ENCODE measurements at places on chromosomes 12 and 14.

- DNase-seq: no peak
These were observed 113.8 kb downstream of the OTOGL start for GRCh38 chr12:80212938-80213645.

- DNase-seq: peak; percentile 56
These were observed 11.5 kb downstream of the ALG10 start for GRCh38 chr12:34033628-34034296.

GRCh38 chr14:20632831-20633691, 8.4 kb downstream of the OR6S1 start:
- peak; percentile 87 for DNase-seq

DNA sequence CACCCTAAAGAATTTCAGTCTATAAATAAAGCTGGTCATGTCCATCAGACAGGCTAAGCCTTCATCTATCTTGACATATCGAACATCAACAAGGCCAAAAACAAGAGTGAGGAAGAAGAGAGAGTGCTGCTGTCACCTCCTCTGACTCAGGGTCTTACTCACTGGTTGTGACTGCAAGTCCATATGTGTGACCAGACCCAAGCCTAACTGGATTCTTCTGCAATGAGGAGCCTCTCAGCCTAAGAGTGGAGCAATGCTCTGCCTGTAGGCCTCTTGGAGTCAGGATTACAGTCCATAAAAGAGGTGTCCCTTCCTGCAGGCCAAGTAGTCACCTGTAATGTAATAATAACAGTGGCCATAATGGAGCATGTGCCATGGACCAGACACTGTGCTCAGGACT, 121.2 kb upstream of the SLC35F4 start:
- DNase-seq: no peak

- DNase-seq: no peak
These were observed 69.7 kb downstream of the TTC9 start for GRCh38 chr14:70711451-70711850.
